Stimulated activated CD4-positive, alpha-beta T cell treated with anti-CD3 and anti-CD28 coated beads, Interleukin-15, amount 100 ng/mL, for 1 hour (primary cell): ENCODE measurements at places on chromosomes 4 and X.
A peak's percentile ranks its signal among the peaks of the same experiment; 100 is the strongest.

- DNase-seq = no peak
Measured at GRCh38 chr4:32499171-32499570, 1779.0 kb downstream of the PCDH7 start.

DNA sequence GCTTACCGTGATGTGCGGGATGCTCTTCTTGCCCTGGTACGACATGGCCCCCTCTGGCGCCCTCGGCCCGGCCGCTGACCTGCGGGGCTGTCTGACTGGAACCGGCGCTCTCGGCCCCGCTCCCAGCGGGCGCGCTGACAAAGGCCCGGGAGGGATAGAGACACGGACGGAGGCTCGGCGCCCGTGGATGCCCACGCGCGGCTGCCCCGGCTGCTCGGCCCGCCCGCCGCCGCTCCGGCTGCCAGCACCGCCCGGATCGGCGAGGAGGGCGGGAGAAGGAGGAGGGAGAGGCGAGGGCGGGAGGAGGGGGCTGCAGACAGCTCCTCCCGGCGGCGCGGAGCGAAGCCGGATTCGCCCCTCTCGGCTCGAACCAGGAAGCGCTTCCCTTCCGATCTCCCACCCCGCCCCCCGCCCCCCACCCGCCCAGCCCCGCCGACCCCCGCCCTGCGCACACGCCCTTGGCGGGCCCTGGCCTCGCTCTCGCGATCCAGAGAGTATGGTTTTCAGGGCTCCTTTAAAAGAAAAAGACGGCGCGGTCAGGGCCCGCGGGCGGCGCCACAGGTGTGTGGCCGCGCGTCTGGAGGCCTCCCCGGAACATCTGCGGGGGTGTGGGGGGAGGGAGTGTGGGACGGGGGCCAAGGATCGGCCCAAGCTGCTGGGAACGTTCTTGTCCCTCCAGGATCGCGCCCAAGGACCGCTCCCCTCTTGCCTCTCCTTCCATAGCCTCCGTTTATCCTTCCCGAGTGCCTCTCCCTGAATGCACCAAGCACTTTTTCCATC is 4.5 kb downstream of the CRMP1 start:
- DNase-seq = no peak

- DNase-seq = no peak
Measured at GRCh38 chr4:53899586-53900270, 164.7 kb downstream of the CHIC2 start.

DNA sequence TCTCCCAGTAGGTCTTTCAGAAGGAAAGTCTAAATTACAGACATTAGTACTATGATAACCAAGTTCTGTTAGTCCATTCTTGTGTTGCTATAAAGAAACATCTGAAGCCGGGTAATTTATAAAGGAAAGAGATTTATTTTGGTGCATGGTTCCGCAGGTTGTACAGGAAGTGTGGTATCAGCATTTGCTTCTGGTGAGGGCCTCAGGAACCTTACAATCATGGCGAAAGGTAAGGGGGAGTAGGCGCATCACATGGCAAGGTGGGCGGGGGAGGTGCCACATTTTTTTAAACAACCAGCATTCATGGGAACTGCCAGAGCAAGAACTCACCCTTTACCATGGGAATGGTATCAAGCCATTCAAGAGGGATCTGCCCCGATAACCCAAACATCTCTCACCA is 26.2 kb upstream of the USP46 start:
- DNase-seq = no peak

DNA sequence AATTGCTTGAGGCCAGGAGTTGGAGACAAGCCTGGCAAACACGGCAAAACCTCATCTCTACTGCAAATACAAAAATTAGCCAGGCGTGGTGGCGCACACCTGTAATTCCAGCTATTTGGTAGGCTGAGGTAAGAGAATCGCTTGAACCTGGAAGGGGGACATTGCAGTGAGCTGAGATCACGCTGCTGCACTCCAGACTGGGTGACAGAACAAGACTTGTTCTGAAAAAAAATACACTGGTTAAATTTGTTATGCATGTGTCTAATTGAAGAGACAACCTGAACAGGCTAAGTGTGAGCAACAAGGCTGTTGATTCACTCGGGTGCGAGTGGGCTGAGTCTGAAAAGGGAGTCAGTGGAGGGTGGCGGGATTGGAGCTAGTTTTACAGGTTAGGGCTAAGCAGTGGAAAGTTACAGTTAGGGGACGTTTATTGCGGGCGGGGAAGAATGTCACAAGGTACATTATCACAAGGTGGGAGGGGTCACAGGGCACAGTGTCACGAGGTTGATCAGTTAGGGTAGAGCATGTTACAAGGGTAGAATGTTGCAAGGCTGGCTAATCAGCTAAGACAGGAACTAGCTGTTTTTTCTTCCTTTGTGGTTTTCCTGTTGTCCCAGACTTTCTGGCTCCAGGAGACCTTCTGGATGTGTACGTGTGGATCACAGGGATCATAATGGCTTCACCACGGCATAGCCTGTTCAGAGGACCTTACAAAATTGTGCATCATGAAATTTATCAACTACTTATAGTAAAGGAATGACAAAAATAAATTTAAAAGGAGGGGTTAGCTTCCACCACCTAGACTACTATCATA is 115.8 kb downstream of the NAA11 start:
- DNase-seq = no peak

- DNase-seq = no peak
Measured at GRCh38 chrX:102684772-102685520, 27.3 kb upstream of the GPRASP2 start.

DNA sequence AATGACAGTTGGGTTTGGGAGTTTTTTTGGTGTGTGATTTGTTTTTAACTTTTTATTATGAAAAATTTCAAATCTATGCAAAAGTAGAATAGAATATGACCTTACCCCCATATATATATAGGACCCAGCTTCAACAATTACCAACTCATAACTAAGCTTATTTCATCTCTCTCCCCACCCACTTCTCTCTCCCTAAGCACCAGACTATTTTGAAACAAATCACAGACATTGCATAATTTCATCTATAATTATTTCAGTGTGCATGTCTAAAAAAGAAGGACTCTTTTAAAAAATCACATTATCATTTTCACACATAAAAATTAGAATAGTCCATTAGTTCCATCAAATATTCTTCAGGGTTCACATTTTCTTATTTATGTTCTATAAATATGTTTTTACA is 28.3 kb upstream of the NKX6-1 start:
- DNase-seq = no peak

DNA sequence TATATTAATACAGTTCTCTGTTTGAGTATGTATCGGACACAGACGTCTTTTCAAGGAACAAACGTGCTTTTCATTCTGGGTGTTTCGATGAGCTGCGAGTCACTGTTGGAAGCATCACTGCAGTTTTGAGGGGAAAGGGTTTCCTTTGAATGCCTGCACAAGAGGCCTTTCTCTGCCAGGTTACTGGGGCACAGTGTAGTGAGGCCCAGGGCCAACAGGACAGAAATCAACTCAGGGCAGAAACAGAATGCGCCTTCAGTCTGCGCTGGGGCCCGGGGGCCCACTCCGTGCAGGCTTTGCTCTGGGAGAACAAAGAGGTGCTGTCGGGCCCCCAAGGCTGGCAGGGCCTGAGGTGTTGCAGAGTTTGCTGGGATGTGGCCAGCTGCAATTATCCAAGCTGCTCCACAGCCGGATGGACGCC is 2.3 kb upstream of the PPP2R3B start:
- DNase-seq = no peak

DNA sequence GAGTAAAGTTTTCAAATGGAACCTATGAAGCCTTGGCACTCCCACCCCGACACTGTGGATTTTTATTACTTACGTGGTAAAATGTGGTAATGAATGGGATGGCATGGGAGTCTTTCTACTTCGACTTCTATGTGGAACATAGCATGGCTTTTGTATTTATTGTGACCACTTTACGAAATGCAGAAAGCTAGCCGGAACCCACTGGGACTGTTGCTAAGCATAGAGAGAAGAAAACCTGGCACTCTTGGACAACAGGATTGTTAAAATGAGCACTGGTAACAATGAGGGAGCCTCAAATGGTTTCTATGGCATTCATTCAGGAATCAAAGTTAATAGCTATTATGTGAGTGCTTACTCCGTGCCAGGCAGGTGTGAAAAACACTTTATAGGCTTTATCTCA is 113.3 kb downstream of the PDS5A start:
- no peak for DNase-seq

GRCh38 chr4:129641179-129641578 is 545.2 kb downstream of the C4orf33 start:
- peak; percentile 6 for DNase-seq

DNA sequence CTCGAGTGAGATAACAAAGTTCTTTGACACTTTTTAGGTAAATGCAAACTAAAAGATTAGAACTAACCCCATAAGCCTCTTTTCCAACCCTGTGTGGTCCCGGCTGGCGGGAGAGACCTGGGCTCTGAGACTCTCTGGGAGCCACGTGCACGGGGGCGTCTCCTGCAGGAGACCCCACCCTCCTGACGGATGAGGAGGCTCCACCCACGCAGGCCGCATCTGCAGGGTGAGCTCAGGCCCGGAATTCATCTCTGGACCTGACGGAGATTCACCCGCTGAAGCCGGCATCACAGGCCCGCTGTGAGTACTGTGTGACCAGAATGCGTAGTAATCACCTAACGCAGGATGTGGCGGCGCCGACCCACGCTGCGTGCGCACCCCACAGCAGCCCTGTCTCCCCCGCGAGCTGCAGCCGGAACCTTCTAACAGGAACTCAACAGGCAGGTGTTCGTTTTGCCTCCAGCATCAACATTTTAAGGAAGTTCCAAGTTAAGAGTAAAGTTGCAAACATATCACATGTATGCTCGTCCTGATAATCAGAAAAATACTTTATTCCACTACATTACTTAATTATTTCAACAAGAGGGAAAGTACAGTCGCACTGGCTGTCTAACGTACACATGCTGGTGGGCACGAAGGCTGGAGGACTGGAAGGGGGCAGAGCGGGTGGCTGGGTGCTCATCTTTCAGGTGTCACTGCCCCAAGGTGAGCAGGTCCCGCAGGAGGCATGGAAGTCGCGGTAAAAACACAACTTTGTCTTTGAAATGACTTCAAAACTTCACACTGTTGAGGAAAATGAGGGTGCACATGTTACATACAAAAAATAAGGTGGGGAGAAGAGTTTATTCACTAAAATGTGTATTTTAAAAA is 44.5 kb downstream of the FGFRL1 start:
- peak; percentile 59 for DNase-seq

GRCh38 chr4:144267084-144267483 is 126.6 kb upstream of the GYPA start:
- no peak for DNase-seq

GRCh38 chr4:181213551-181213950 is 1029.7 kb upstream of the TENM3 start:
- no peak for DNase-seq

DNA sequence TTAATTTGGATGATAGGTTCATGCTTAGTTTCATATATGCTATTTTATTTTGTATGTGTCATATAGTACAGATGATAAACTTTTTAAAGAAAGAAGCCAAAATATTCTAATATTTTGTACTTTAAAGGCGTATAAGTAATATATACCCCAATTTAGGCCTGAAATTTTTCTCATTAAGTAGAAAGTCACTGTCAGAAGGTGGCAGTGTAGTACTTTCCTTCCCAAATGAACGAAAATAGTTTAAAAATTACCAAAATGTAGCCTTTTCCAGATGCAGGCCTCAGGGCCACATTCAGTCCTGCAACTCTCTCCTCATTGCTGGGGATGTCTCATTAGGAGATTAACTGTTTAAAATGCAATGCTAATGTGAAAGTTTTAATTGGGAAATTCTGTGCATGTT is 1263.6 kb downstream of the C4orf33 start:
- DNase-seq = no peak

- no peak for DNase-seq
Measured at GRCh38 chrX:55039471-55039870, 8.7 kb upstream of the ALAS2 start.

- DNase-seq = no peak
Measured at GRCh38 chrX:134714633-134715110, 56.4 kb upstream of the PLAC1 start.

DNA sequence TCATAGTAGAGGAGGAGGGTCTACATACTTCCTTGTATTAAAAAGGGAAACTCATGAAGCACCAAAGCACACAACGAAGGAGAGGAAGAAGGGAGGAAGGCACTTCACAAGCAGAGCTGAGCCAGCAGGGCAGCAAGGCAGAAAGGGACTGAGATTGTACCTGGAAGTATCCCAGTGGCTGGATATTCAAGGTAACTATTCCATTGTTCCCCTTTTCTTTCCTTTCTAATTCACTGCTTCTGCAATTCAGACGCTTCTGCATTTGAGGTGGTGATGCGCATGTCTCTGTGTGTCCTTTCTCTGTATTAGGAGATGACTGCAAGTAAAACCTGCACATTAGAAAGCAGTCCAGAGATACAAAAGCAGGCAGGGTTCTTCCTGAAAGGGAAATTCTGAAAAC is 54.9 kb downstream of the UBQLN2 start:
- DNase-seq = no peak

DNA sequence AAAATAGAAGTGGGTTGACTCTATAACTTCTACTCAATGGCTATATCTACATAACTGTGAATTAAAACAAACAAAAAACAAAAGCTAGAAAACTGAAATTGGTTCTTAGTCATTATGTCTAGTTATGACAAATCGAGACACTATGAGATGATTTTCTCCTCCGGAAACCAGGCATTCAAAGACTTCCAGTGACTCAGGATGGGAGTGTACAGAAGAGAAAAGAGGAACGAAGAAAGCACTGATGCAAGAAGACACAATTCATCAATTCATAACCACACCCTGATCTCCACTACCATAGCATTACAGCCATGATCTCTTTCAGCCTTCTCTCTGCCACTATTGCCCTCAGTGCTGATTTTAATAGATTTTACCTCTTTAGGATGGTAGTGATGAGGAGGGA is 253.6 kb downstream of the CBLL2 start:
- no peak for DNase-seq

DNA sequence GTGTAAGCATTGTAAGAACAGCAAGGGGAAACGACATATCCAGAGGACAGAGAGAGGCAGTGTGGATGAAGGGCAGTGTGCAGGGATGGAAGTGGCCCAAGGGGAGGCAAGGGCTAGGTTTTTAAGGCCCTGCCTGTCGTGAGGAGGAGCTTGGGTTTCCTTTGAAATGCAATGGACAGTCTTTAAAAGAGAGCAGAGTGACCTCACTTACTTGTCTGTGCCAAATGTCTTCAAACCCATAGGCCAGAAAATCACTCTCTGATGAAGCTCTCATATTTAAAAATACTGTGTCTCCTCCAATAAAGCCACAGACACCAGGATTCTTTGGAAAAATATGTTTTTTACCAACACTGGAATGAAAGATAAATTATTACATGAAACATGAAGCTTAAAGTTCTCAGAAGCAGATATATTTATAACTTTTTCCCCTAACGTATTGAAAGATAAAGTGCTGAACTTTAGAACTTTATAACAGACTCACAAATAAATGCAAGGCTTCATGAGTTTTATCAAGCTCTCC is 19.2 kb upstream of the ATXN3L start:
- DNase-seq = no peak
